ENCODE measurements at places on chromosomes 1 and 21. TPM values are rescaled to one million over a fixed set of nuclear protein-coding genes. Genes with fewer than 3 reads are reported as not detected.

DNA sequence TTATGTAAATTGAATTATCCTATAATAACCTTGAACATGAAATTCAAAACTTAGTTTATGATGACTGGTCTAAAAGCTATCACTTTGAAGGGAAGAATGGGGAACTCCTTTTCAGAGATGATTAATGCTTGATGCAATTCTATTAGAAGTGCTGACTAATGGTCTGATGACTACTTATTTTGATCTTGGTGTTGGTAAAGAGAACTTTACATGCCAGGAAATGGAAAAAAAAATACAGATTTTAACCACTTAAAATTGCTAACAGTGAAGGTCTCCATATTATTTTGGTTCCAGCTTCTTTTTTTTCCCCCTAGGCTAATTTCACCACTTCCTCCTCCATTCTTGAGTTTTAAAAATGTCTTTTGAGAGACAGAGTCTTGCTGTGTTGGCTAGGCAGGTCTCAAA, 22.9 kb downstream of the S1PR1 start:
- DNase-seq, result no peak

DNA sequence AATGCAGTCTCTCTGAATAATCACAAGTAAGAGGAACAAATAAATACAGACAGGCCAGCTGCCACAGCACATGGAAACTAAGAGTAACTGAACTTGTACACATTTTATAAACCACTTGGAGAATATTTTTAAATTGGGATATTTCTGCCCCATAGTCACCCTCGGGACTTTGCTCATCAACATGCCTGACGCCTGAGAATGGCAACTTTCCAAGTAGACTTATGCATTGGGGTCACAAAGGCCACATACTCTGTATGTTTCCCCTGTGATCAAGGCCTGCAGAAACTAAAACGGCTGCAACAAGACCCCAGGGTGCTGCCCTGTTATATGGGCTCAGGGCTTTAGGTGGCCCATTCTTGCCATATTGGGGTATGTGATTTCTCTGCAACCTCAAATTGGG, 38.3 kb upstream of the GJA5 start:
- DNase-seq, result no peak

GRCh38 chr1:24141311-24141997, 1.5 kb downstream of the IL22RA1 start:
- no peak for DNase-seq

GRCh38 chr1:175221557-175222175, 29.1 kb upstream of the KIAA0040 start:
- DNase-seq, result no peak

Gene ARHGEF16
- 3.1 TPM for total RNA-seq

GRCh38 chr1:168921629-168922028, 184.9 kb upstream of the ATP1B1 start:
- DNase-seq, result no peak

DNA sequence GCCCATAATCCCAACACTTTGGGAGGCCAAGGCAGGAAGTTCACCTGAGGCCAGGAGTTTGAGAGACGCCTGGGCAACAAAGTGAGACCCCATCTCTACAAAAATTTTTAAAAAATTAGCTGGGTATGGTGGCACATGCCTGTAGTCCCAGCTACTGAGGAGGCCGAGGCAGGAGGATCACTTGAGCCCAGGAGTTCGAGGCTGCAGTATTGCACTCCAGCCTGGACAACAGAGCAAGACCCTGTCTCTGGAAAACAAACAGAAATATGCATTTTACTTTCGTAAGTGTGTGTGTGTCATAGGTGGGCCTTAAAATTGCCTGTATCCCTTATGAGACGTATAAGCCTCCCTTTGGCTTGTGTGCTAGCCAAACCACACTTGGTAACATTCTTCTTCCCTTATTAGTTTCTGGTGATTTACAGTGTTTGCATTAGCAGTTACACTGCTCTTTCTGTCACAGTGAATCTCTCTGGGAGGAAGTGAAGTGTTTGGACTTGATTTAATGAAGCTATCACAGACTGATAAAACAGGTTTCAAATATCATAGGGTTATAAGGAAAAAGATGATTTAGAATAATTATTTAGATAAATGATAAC, 48.9 kb upstream of the KIF26B start:
- DNase-seq, result no peak

DNA sequence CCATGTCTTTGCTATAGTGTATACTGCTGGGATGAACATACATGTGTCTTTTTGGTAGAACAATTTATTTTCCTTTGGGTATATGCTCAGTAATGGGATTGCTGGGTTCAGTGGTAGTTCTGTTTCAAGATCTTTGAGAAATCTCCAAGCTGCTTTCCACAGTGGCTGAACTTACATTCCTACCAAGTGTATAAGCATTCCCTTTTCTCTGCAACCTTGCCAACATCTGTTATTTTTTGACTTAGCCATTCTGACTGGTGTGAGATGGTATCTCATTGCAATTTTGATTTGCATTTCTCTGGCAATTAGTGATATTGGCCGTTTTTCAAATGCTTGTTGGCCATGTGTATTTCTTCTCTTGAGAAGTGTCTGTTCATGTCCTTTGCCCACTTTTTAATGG, 37.5 kb upstream of the ANGPTL1 start:
- no peak for DNase-seq
